CD4-positive, alpha-beta T cell treated with Interleukin-10 for 1 hour (primary cell): ENCODE measurements at places on chromosomes 12 and 14.

GRCh38 chr14:76257111-76257803 is 105.5 kb downstream of the GPATCH2L start:
- DNase-seq: no peak

DNA sequence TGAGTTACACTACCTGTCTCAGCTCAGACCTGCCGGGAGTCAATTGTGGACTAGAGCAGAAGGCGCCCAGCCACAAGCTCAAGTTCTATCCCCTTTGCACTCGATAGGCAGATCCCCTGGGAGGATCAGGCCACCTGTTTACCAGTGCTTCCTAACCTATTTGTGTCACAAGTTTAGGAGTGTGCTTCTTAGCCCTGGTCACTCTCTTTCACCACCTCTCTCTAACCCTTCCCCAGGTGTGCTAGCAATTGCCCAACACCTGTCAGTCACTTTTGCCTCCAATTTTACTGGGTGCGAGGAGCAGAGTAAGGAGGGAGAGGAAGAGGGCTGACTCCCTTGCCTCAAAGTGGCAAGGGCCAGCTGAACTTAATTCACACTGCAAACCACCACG is 745 bp upstream of the NAA30 start:
- DNase-seq: no peak

- peak; percentile 40 for DNase-seq
These were observed 150.1 kb downstream of the SLC38A4 start for GRCh38 chr12:46675736-46676135.

DNA sequence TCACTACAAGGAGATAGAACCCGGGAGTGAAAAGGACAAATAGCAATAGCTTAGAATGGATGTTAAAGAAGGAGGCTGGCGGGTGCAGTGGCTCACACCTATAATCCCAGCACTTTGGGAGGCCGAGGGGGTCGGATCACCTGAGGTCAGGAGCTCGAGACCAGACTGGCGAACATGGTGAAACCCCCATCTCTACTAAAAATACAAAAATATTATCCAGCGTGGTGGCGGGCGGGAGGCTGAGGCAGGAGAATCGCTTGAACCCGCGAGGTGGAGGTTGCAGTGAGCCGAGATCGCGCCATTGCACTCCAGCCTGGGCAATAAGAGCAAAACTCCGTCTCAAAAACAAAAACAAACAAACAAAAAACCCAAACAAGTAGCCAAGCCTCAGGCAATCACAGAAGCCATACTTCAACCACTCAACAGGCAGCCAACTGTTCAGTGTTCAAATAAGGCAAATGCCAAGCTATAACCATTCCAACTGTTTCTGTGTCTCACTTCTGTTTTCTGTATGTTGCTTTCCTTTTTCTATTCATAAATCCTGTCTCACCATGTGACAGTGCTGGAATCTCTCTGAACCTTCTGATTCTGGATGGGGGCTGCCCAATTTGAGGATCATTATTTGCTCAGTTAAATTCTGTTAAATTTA is 3.9 kb upstream of the SPTLC2 start:
- no peak for DNase-seq

DNA sequence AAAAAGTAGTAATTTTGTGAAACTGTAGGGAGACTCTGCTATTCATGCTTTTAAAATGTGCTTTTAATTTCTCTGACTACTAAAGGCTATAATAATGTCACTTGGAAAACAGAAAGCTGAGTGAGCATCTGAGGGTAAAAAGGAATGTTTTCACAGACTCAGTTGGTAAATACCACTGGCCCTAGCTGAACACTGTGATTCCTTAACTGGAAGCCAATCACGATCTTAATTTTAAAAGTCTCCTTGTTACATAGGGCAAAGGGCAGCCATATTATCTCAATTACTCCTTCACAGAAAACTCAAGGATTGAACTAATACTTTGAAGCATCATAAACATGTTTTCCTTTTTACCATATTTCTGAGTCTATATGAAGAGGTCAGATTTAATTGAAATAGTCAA is 41.9 kb downstream of the PAWR start:
- no peak for DNase-seq

DNA sequence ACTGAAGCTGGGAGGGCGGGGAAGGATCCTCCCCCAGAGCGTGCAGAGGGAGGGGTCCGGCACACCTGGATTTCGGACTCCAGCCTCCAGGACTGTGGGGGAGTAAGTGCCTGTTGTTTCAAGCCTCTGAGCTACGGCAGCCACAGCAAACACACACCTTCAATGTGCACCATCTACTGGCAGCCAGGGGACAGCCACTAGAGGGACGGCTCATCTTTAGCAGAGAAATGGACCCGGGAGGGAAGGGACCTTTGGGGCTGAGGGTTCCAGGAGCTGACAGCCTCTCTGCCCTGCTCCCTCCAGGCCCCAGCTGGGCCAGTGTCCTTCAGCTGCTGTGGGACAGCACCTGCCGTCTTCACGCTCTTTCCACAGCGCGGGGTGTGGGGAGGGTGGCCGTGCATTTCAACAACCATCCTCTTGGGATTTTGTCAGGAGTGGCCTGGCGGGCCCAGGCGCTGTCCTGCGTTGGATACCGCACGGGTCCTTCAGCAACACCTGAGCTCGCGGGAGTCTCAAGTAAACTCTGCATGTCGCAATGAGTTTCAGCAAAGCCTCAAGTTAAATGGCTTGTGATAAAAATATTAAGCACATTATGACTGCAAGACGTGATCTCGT is 209.2 kb upstream of the C14orf180 start:
- DNase-seq: no peak

DNA sequence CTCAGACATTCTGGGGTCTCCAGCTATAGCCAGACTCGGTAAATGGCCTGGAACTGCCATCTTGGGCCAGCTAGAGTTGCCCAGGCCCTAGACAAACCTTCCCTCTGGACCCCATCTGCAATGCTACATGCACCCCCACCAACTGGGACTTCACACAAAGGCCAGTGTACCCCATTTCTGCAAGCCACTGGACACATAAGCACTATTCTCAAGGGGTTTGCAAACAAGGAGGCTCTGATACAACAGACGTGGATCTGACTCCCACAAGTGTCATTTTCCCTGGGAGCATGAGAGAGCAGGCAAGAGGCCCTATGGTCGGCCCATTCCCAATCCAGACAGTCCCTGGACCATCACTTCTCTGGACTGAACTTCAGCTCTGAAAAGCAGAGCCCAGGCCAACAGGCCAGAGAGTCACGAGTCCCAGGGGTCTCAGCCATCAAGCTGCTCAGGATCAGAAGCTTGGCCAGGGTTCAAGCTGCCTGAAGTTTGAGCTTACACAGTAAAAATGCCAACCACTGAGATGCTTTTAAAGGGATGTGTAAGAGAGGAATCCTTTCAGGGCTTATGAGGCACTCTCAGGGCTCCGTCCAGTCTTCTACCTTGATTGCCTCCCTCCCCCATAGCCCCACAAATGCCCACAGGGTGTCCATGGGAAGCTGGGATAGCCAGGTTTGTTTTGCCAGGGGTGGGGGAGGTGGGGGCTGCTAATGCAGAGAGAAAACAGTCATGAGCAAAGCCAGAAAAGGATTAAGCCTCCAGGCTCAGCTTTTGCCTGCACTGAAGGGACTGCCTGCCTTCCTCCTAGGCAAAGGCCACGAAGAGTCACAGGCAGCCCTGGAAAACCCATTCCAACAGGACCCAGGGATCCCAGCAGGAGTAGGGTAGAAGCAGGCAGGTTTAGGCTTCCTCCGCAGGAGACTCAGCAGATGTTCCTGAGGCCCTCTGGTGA is 31.7 kb upstream of the PNMA1 start:
- DNase-seq: no peak

DNA sequence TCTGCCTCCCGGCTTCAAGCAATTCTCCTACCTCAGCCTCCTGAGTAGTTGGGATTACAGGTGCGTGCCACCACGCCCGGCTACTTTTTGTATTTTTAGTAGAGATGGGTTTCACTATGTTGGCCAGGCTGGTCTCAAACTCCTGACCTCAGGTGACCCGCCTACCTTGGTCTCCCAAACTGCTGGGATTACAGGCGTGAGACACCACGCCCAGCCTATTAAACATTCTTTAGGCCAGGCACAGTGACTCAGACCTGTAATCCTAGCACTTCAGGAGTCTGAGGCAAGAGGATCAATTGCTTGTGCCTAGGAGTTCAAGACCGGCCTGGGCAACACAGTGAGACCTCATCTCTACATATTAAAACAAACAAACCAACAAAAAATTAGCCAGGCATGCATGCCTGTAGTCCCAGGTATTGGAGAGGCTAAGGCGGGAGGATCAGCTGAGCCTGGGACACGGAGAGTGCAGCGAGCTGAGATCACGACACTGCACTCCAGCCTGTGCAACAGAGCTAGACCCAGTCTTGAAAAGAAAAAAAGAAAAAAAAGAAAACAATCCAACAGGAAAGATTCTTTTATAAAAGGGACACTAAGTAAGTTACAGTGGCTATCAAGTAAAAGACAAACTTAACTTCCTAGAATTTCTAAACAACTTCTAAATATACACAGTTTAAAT is 70.2 kb downstream of the HECTD1 start:
- DNase-seq: no peak

GRCh38 chr12:25364529-25365339 is 114.0 kb upstream of the KRAS start:
- DNase-seq: peak; percentile 20

DNA sequence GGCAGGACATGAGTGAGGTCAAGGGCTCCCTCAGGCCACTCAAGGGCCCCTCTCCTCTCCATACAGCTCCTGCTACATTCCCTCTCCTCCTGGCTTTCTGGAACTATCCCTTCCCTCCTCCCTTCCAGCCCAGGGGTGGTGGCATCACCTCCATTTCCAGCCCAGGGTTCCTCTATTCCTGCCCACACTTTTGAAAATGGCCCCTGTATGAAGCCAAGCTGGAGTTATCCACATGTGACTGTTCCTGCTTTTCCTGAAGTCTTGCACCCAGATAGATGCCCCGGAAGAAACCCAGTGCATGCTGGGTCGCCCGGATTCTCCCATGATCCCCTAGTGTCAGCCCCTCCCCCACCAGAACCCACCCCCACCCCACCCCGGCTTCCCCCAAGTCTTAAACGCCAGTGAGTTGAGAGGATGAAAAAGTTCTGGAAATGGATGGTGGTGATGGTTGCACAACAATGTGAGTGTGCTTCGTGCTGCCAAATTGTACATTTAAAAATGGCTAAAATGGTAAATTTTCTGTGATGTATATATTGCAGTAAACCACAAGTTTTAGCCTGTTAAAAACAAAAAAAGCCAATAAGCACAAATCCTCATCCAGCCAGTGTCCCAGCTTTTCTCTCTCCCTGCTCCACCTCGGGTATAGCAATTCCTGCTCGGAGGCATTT is 136.9 kb downstream of the SCARB1 start:
- no peak for DNase-seq

DNA sequence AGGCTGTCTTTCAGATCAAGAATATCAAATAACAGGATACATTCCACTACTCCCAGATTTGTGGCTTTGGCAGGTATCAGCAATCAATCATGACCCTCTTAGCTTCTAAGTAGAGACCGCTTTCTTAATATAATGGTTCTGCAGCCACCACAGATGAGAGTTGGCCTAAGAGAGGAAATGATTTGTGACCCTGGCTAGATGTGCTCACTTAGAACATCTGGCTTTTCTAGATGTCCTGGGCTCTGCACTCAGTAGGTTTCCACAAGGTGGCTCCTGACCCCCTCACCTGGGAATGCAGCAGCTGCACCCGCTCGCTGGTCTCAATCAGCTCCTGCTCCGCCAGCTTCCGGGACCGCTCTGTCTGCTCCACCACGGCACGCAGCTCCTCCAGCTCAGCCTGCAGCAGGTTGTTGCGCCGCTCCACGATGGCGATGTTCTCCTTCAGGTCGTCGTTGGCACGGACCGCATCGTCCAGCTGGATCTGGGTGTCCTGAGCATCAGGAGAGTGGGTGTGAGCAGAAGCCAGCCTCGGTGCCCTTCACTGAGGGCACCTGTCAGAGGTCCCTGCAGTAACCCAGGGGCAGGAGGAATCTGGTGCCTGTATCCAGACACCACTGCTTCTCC is 8.9 kb downstream of the CMTM5 start:
- no peak for DNase-seq

- DNase-seq: no peak
These were observed 34.8 kb upstream of the CD9 start for GRCh38 chr12:6165395-6165794.

GRCh38 chr14:22614240-22614799 is 16.2 kb downstream of the ABHD4 start:
- DNase-seq: no peak

DNA sequence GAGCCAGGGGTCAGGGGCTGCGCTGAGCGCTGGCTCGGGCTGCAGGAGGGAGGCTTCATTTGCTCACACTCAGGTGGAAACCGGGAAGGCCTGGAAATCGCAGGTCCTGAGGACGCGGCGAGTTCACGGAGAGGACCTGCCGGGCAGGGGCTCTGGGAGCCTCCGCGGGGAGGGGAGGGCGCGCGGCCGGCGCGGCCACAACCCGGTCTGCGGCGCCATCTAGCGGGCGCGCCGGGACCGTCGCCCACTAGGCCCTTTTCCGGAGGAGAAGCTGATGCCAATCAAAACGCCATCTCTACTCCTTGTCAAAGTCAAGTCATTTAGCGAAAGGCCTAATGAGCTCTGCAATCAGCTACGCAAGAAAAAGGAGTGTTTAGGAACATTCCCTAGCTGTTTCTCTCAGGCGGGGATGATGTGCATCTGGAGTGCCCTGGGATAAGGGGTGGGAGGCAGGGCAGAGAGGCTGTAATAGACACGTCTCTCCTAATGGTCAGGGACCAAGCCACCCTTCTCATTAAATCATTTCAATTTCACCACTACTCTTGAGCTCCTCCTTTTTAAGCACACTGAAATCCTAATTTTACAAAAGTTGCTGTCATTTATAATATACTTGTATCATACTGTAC is 885.8 kb upstream of the TMEM132C start:
- DNase-seq: peak; percentile 1

- peak; percentile 33 for DNase-seq
These were observed 269.3 kb downstream of the DAD1 start for GRCh38 chr14:22319526-22320361.

DNA sequence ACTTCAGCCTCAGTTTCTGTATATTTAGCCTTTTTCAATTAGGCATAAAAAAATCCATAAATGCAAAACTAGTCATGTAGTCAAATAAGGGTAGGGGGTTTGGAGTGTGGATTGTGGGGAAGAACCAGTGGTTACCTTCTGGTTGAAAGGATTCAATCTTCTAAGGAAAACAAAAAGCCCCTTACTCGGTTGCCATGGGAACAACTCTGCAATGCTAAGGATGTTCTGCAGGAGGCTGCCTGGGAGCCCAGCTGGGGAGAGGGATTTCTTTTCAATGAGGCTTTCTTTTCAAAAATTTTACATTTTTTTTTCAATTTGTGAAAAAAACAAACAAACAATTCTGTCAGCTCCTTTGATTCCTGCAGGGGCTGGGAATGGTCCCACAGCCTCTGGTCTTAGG is 67.2 kb downstream of the SLC8A3 start:
- DNase-seq: no peak

- DNase-seq: no peak
These were observed 42.0 kb downstream of the MOK start for GRCh38 chr14:102262929-102263462.

- no peak for DNase-seq
These were observed 65.6 kb upstream of the YARS2 start for GRCh38 chr12:32821293-32821692.

DNA sequence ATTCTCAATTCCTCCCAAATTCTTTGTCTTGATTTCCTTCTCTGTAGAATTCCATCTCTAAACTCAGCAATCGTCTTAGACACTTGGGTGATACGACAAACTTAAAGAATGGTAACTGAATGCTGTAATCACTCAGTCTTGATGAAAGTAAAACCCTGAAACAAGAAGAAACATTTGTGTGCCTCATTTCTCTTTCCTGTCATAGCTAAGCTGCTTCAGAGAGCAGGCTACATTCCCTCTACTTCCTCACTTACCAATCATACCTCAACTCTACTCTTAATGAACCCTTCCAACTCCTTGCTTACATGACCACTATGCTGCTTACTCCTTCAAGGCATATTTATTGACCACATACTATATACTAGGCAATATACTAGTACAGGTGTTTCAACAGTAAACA is 8.3 kb downstream of the MAP4K5 start:
- no peak for DNase-seq
